GM12891 (cell line): ENCODE measurements at places on chromosomes 1 and 21.

DNA sequence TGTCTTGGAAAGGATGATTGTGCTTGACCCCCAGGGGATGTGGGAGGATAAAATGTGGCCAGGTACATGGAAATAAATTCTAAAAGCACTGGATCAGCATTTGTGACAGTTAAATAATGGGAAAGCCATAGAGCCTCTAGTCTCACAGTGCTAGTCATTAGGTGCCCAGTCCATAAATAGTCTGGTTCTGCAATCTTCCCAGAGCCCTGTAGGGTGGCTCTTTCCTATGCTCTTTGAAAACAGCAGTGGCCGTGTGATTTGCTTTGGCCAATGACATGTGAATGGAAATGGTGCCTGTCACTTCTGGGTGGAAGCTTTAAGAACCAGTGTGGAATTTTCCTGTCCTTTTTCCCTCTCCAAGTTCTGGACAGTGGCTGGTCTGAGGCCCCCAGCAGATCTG lies 113.2 kb downstream of the TRABD2B start:
- DNase-seq: no peak

DNA sequence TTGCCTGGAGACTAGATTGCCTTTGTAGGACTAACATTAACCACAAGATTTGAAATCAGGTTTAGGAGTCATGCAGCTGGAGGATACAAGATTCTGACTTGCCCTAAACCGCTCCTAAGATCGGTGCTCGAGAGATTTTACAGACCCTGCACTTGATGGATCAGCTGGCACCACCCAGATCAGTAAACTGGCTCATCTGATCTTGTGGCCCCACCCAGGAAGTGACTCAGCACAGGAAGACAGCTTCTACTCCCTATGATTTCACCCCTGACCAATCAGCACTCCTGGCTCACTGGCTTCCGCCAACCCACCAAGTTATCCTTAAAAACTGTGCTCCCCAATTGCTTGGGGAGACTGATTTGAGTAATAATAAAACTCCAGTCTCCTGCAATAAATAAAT lies 876 bp upstream of the CATSPERE start:
- DNase-seq: no peak

DNA sequence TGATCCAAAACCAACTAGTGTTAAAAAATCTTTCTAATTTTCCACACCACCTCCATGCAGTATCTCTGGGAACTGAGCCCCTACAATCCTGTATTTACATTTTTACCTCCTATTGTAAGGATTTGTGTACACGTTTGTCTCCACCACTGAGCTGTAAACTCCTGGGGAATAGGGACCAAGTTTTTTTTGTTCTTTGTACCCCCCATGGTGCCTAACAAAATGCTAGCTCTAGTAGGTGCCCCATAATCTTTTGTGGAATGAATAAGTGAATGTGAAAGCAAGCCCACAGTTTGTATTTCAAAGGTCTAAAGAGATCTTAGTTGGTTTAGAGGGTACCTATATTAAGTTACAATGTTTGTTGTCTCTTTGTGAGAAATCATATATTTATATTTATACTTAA lies 879 bp upstream of the WLS start:
- no peak for DNase-seq

GRCh38 chr1:4561205-4561604 lies 93.2 kb upstream of the AJAP1 start:
- DNase-seq: no peak

- no peak for DNase-seq
Measured at GRCh38 chr1:74731399-74732052, 1.3 kb downstream of the CRYZ start.

- no peak for DNase-seq
Measured at GRCh38 chr21:23522751-23523150, 2084.5 kb downstream of the MRPL39 start.

GRCh38 chr1:207003210-207003609 lies 29.3 kb downstream of the C1orf116 start:
- no peak for DNase-seq

DNA sequence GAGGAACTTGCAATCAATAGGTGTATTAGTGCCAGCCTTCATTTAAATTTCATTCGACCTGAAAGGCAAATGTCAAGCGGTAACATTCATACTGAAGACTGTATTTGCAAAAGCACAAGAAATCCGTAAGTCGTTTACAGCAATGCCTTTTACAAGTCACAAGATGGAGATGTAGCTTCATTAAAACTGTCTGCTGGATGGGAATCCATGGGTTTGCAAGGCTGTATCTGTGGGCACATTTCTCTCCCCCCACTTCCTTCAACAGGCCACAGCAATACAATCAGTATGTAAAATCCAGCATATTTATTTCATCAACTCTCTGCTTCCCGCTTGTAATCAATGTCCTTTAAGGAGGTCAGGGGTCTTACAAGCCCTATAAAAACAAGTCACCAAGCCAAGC lies 147.1 kb downstream of the SLC45A1 start:
- no peak for DNase-seq

DNA sequence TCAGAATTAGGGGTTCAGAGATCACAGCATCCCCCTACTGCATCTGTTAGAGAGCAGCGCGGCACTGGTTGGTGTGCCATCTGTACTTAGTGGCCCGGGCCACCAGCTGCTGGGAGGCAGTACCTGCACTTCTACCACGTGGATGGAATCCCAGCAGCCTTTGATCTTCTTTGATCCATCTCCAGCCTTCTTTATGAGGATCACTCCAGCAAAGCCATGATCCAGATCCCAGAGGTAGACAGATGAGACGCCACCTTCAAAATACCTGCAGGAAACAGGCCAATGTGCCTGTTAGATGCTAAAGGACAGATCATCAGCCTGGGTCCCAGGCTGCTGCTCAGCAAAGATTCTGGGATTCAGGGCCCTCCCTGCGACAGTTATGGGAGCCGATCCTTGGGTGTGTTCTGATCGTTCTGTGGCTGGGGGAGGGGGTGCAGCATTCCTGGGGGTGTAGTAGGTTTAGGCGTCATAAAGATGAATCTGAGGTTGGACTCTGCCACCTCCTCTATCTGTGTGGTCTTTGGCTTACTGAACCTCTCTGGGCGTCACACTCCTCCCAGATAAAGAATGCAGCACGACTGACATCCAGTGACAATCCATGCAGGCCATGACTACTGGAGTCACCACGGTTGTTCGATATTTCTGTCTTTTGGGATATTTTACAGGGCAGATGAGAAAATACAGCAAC lies 45.3 kb downstream of the SLC66A1 start:
- no peak for DNase-seq

- DNase-seq: no peak
Measured at GRCh38 chr1:175944591-175944990, 201.2 kb upstream of the TNR start.

- no peak for DNase-seq
Measured at GRCh38 chr1:164587617-164588501, 28.9 kb downstream of the PBX1 start.

DNA sequence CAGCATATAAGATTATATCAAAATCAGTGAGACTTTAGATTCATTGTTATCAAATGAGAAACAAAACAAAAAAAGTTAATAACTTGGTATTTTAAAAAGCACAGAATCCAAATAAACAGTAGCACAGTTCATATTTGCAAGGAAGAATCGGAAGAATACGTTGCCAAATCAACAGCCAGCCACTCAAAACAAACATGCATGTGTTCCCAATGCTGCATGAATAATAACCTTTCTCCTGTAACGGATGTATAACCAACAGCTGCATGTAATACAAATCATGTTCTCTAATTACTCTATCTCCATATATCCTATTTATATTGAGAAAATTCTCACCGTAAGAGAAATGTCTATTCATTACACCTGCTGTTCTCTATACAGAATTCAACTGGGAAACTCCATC lies 98.9 kb upstream of the FOXD3 start:
- DNase-seq: no peak

DNA sequence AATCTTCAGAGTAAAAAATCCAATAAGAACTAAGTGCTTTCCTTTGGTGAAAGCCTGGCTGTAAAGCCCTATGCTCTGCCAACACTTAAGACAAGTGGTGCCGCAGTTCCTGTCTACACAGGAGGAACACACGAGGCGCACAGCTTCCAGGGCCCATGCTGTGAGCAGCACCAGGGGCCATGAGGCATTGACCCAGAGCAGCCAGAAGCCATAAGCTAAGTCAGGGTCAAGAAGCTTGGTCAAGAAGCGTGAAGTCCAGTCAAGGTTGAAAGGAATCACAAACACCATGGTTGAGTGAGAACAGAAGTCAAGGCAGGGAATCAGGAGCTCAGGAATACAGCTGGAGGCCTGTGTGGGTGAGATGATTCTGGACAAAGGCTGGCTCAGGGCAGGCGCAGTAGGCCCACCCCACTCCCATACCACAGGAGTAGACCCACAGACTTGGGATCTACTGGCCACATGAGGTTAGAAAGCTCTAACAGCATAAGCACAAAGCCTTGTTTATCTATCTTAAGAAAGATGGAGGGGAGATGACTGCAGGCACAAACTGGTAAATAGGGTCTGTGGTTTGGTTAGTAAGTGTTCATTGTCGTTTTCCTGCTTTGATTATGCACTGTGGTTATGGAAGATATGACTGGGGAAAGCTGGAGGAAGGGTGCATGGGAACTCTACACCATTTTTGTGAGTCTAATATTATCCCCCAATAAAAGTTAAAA lies 42.9 kb upstream of the RCAN3 start:
- no peak for DNase-seq

DNA sequence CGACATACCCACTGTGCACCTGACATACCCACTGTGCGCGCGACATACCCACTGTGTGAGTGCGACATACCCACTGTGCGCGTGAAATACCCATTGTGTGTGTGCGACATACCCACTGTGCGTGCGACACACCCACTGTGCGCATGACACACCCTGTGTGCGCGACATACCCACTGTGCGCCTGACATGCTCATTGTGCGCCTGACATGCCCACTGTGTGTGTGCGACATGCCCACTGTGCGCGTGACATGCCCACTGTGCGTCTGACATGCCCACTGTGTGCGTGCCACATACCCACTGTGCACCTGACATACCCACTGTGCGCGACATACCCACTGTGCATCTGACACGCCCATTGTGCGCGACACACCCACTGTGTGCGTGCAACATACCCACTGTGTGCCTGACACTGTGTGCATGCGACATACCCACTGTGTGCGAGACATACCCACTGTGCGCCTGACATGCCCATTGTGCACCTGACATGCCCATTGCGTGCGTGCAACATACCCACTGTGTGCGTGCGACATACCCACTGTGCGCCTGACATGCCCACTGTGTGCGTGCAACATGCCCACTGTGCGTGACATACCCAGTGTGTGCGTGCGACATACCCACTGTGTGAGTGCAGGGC lies 2.5 kb upstream of the RRP1 start:
- no peak for DNase-seq

- DNase-seq: no peak
Measured at GRCh38 chr1:213136190-213136917, 85.3 kb downstream of the RPS6KC1 start.

DNA sequence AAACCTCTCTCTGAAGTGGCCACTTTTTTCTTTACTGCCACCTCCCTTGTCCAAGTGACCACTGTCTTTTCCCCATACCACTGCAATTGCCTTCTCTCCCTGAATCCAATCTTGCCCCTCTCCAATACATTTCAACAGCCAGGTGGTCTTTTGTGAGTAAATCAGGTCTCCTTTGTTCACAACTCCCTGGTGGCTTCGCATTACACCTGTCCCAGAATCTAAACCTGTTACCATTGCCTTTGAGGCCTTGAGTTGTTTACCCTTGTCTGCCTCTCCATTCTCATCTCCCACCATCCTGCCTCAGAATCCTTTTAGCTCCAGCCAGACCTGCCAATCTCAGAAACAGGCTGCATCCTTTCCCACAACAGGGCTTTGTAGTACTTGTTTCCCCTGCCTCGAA lies 21.8 kb upstream of the DYNLT5 start:
- no peak for DNase-seq

DNA sequence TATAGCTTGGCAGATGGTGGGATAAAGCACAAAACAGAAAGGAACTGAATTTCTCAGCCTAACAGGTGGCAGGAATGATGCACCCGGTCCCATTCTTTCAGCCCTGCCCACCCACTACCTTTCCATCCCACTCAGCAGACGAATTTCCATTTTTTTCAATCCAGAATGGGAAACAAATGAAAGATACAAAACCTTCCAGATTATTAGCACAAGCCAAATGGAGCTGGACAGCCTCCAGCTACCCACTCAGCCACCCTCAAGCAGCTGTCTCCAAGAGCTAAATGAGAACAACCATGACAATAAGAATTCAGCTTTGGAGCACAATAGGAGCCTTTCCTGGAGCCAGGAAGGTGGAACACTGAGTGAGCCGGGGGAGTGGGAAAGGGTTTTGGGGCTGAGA lies 96.3 kb upstream of the ST6GALNAC5 start:
- no peak for DNase-seq
